ENCODE measurements at places on chromosomes 7 and 10.

DNA sequence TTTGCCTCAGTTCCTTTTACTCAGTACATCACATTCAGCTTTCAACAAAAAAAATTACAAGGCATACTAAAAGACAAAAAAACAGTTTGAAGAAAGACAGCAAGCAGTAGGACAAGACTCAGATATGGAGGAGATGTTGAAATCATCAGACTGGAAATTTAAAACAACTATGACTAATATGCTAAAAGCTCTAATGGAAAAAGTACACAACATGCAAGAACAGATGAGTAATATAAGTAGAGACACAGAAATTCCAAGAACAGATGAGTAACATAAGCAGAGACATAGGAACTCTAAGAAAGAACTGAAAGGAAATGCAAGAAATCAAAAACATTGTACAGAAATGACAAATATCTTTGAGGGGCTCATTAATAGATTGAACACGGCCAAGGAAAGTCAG is 402.6 kb downstream of the NEBL start:
- no peak for DNase-seq

DNA sequence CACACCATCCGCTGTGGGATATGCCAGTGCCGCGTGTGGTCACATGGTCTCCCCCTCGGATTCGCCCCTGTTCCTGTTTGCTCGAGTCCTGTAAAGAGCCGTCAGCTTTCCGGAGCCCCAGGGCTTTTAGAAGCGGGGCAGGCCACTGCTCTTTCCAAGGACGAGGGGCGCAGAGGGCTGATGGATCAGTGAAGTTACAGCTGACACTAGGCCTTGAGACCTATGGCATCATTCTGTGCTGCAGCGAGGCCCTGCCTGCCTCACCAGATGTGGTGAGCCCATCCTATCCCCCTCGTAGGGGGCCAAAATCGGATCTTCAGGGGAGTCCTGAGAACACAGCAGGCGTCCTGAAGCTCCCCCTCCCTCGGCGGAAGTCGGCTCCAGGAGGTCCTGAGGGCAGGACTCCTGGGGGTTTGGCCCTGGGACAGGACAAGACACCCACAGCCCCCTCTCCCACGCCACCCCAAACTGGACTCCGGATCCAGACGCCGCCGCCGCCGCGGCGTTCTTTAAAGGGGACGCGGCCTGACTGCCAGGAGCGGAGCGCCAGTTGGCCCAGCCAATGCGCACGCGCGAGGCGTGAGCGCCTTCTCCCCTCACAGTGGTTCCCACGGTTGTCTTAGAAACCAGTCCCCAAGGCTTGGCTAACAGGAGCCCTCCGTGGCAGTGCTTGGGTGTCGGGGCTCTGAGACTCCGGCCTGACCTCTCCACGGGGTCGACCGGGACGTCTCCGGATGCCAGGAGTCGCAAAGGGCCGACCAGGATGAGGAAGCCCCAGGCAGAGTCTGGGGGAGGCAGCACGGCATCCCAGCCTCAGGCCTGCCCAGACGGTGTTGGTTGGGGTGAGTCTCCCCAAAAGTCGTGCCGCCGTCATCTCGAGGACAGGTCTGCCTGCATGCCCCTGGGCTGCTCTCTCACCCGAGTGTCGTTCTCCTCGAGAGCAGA is 371.7 kb downstream of the ZNF716 start:
- DNase-seq: no peak

GRCh38 chr7:128420773-128421172 is 11.0 kb upstream of the IMPDH1 start:
- no peak for DNase-seq

- peak; percentile 33 for DNase-seq
Observed at GRCh38 chr10:94630017-94630688, 53.4 kb upstream of the CYP2C18 start.

- no peak for DNase-seq
Observed at GRCh38 chr7:43701929-43702328, 27.4 kb downstream of the COA1 start.

- DNase-seq: no peak
Observed at GRCh38 chr10:47101196-47101595, 190.0 kb downstream of the PTPN20 start.

GRCh38 chr7:116706668-116707126 is 34.7 kb downstream of the MET start:
- no peak for DNase-seq

DNA sequence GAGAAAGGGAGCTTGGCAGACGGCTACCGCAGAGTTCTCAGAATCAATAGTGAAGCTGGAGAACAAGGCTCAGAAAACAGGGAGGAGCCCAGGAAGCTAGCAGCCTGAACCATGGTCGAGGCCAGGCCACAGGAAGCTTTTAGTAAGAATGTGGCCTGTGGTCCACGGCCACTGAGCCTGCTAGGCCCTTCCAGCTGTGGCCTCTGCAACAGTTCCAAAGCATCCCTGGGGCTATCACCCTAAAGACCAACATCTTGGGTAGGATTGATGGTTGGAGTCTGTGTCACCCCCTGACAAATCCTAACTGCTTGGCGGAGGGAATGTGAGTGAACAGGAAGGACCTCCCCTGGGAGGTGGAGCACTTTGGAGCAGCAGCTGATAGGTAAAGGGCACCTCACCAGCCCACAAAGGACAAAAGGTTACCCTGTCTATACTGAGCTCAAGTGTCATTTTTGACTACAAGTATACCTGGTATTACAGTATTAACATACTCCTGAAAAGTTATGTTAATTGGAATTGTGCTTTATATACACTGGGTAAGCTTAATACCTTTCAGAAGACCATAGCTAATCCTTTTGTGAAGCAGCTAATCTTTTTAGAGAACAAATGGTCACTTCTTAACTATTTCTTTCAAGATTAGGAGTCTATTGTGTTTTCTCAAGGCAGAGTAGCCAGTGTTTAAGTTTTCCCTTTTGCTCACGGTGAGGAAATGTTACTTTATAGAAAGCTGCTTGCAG is 18.7 kb downstream of the PTPRE start:
- DNase-seq: no peak

DNA sequence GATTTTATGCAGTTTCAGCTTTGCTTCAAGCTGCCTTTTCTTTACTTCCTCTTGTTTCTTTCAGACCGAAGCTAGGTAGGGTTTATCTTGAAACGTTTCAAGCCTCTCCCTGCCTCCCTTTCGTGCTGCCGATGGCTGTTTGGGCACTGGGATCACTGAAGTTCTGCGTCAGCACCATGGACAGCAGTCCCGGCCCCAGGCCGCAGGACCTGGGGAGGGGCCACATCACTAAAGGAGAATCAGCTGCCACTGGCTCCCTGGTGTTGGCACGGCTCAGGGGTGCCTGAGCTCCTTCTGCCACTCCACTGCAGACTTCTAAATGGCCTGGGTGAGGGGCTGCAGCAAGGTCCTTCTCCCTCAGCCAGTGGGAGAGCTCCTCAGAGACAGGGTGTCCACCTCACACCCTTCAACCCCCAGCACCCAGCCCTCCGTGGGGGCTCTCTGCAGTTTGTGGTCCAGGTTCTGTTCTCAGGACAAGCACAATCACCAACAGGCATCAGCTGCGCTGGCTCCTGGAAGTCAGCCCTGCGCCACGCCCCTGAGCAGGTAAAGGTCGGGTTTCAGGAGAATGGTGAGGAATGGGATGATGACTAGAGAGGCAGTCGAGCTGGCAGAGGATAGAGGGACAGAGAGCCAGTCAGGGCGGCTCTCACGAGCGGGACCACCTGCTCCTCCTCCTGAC is 387.2 kb downstream of the TCERG1L start:
- DNase-seq: peak; percentile 67

- DNase-seq: no peak
Observed at GRCh38 chr7:46544396-46545008, 623.4 kb upstream of the IGFBP3 start.

- DNase-seq: no peak
Observed at GRCh38 chr7:119256446-119257131, 1016.4 kb upstream of the KCND2 start.

DNA sequence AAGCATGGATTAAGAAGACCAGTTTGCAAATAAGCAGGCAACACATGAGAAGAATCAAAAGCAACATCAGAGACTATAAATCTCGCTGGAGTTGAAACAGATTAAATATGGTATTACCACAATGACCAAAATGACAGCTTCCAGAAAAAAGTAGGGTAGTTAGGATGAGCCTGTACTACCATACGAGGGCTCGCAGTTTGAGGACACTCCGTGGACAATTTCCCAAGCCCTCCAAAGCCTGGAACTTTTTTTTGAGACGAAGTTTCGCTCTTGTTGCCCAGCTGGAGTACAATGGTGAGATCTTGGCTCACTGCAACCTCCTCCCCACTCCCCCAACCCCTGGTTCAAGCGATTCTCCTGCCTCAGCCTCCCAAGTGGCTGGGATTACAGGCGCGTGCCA is 1.0 kb downstream of the LRRC17 start:
- no peak for DNase-seq

GRCh38 chr7:130268463-130269317 is 2.0 kb downstream of the CPA2 start:
- no peak for DNase-seq

- DNase-seq: no peak
Observed at GRCh38 chr7:31892099-31892829, 177.9 kb downstream of the PDE1C start.

DNA sequence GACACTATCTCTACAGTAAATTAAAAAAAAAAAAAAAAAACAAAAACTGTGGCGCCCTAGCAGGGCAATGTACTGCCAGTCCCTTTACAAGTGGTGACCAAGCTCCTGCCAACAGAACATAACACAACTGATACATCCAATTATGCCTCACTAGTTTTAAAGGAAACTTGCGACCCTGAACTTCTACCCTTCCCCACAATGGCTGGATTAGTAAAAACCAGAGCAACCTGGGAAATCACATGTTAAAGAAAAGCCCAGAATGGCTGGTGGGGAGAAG is 16.5 kb downstream of the ATE1 start:
- DNase-seq: no peak

DNA sequence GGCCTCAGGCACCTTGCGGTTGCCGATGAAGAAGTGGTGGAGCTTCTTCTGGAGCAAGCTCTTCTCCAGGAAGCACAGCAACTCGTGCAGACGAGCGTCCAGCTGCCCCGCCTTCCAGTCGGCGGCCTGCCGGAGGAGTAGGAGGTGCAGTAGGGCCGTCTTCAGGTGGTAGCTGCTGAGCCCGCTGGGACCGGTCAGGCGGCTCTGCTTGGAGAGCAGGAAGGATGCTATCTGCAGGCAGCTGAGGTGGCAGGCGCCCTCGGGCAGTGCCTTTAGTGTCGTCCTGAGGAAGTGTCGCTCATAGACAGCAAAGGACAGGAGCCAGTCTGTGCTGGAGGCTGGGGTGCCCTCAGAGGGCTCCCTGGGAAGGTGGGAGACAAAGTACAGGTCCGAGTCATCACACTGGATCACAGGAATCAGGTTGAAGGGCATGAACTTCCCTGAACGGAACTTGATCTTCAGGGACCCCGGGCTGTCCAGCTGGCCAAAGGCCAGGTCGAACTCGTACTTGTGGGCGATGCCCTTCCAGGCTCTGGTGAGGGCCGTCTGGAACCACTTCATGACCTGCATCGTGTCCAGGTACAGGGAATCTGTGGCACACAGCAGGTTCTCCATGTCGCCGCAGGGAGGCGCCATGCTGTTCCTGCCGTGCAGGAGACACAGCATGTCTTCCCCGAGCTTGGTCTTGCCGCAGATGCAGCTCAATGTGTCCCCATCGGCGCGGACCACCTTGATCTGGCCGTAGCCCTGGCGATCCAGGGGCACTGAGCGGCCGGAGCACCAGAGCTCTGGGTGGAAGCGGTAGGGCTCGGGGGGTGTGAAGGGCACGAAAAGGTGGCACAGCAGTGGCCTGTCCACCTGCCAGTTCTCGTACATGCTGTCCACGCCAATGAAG is 23.4 kb downstream of the ITPRIP start:
- DNase-seq: no peak

GRCh38 chr10:86162036-86162435 is 204.6 kb downstream of the GRID1 start:
- DNase-seq: no peak

DNA sequence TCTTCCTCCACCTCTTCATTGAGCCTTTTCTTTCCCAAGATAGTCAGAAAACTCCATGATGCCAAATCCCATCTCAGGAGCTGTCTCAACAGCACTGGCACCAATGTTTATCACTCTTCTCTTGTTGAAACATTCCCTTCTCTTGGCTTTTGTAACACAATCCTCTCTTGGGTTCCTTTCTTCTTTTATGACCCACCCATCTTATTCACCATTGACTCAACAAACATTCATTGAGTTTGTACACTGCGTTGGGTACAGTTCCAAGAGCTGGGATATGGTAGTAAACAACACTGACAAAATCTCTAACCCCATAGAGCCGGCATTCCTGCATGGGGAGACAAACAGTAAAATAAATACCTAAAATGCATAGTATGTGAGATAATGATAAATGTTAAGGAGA is 577.5 kb downstream of the INHBA start:
- DNase-seq: no peak

- no peak for DNase-seq
Observed at GRCh38 chr7:42053834-42054233, 183.2 kb downstream of the GLI3 start.

GRCh38 chr7:129772646-129773280 is 161.2 kb downstream of the NRF1 start:
- DNase-seq: no peak

DNA sequence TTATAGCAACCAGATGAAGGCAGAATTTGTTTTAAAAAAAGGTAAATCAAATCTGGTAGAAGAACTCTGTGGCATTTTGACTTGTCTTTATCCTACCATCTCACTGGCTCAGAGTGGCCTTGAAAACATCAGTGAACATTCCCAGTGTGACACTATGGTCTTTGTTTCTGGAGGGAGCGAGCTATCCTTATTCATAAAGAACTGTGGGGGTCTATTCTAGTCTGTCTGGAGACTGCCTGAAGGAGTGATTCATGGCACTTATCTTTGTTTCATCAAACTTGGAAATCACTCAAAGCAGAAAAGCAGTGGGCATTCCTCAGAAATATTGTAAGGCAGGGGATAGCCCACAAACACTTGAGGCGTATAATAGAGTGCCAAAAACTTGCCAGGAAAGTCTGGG is 719.1 kb downstream of the PCDH15 start:
- DNase-seq: no peak

DNA sequence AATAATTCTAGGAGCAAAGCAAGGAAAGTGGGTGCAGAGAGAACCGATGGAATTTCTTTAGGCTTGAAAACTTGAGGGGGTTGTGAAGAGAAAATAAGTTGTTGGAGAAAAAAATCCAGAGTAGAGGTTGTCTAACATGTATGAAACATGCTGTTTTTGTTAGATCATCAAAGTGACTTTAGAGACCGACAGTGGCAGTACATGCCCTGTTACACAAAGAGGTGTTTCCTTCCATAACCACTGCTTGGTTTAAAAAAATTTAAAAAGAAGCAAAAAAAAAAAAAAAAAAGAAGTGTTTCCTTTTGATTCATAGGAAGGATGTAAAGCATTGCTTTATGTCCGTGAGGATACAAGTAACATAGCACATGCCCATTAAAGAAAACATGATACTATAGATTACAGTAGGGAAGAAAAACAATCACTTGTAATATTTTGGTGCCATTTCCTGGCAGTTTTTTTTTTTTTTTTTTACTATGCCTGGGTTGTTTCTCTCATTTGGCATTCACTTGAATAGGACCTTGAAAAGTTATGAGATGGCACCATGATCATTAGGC is 6.1 kb downstream of the ENTPD1 start:
- no peak for DNase-seq

- DNase-seq: no peak
Observed at GRCh38 chr7:1229956-1230355, 2.7 kb upstream of the UNCX start.
